LHCN-M2 (cell line): ENCODE measurements at places on chromosomes 11 and 22. TPM values are rescaled to one million over a fixed set of nuclear protein-coding genes. Genes with fewer than 3 reads are reported as not detected.

DNA sequence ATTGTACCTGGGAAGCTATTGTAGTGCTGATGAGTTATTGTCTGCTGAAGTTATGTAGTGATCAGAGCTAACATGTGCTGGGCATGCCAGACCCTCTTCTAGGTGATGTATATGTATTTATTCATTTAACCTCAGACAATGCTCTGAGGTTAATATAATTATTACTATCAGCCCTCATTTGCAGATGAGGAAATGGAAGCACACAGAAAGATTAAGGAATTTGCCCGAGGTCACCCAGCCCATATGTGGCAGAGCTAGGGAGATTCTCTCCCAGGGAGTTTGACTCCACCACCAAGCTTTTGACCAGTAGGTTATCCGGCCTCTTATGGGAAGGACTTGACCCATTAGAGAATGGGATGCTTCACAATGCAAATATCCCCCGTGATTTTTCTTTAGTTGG lies 114.2 kb upstream of the NAV2 start:
- peak; percentile 32 for DNase-seq

GRCh38 chr22:32684822-32685187 lies 116.7 kb upstream of the TIMP3 start:
- DNase-seq, result no peak

GRCh38 chr11:35035894-35036408 lies 103.0 kb upstream of the CD44 start:
- peak; percentile 99 for DNase-seq

DERL3 gene
- 0.23 TPM in 1 of 2 replicates, not detected in the other for total RNA-seq

- peak; percentile 17 for DNase-seq
These were observed 91.2 kb downstream of the LUZP2 start for GRCh38 chr11:24588081-24588480.

SEPTIN5 gene
- 33.2 and 44.8 TPM in 2 replicates for total RNA-seq
